ENCODE measurements at places on chromosomes 16 and 17.

GRCh38 chr16:12583237-12583897 is 220.3 kb downstream of the CPPED1 start:
- DNase-seq = no peak

GRCh38 chr17:18099516-18099915 is 9.0 kb upstream of the MYO15A start:
- no peak for DNase-seq

DNA sequence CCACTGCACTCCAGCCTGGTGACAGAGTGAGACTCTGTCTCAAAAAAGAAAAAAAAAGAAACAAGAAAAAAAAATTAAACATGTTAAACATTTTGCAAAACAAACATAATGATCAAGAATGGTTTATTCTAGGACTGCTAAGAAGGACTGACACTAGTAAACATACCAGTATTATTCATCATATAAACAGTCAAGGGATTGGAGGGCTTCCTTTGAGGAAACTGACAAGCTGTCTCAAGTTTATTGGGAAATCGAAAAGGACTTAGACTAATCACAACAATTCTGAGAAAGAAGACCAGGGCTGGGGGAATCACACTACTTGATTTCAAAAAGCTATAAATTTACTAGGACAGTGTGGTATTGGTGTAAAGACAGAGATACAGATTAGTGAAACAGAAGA is 75.5 kb downstream of the MYH10 start:
- no peak for DNase-seq

DNA sequence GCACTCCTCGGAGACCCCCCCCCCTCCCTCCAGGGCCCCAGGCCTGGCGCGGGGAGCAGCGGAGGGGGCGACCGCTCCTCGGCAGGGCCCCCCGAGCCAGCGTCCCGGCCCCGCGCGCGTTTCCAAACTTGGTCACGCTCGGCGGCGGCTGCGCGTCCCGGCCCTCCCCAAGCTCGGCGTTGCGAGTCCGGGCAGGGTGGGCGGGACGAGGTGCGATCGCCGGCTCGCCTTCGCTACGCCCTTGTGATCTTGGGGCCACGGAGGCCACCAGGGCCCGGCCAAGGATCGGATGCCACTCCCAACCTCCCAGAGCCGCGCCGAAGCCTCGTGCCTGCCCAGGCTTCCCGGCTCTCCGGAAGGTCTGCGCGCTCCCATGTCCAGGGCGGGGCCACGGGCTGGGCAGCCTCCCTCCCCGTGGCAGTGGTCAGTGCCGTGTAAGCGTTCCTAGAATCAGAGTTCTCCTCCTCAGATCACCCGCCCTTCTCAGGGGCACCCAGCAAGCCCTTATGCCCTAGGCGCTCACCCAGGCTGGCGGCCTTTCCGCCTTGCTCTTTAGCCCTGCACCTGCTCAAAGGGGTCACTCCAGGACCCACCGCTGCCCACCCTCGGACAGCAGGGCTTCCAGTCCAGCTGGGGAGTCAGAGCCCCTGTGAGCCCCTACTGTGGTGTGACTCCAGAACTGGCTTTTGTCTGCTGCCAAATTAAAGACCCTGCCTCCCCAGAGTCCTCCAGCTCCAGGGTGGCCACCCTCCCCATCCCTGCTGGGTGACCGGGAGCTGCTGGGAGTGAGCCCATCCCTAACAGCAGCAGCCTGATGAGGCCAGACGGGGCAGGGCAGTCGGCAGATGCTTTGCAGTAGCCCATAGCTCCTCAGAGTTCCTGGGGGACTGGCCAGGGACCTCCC is 12.2 kb upstream of the MRPS23 start:
- DNase-seq = no peak

DNA sequence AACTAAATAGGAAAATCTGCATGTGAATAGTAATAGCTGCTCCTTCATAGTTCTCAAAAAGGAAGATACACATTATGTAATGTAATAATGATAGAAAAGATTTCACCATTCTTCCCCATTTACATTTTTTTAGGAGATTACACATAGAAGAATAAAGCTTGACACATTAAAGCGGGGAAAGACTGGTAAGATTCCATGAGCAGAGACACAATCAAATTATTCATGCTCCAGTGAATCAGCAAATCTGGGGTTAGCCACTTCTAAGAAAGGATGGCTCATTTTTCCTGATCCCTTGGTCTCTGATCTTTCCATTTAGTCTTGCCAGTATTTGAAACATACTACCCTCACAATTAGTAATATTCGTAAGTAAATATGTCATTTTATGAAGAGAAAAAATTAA is 81.9 kb downstream of the CA4 start:
- DNase-seq = peak; percentile 81

GRCh38 chr16:85812031-85812807 is 12.7 kb downstream of the COX4I1 start:
- DNase-seq = no peak

GRCh38 chr17:43645450-43645764 is 16.3 kb downstream of the MEOX1 start:
- no peak for DNase-seq

DNA sequence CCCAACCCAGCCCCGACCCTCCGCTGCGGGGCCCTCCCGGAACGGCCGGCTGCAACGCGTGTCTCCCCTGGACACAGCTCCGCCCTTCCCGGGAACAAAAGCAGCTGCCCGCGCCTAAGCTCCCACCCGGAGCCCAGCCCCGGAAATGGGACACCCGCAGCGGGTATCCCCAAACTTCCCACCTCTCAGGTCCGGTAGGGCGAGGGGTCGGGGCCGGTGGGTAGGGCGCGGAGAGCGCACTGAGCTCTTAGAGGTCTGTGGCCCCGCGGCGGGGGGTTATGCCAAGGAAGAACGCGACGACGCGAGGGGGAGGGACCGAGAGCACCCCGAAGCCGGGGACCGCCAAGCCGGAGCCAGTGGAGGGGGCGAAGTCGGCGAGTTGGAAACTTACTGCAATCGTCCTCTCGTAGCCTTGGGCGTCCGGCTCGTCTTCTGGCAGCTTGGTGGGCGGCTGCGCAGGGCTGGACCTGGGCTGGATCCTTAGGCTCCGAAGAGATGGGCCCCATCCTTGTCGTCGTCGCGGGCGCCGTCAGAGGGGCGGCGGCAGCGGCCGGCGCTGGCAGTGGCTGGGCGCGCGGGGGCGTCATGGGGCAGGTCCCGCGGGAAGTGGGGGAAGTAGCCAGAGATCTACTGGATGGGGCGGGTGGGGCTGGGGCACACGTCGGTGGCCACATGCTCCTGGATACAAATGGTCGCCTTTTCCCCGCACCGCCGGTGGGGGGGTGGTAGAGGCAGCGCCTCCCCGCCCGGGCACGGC is 6.9 kb downstream of the USP6 start:
- no peak for DNase-seq

GRCh38 chr16:17524656-17525055 is 53.9 kb upstream of the XYLT1 start:
- no peak for DNase-seq

- no peak for DNase-seq
Measured at GRCh38 chr17:5331506-5331905, 49.4 kb downstream of the RABEP1 start.

- DNase-seq = peak; percentile 45
Measured at GRCh38 chr17:63697341-63698286, 2.3 kb downstream of the LIMD2 start.

DNA sequence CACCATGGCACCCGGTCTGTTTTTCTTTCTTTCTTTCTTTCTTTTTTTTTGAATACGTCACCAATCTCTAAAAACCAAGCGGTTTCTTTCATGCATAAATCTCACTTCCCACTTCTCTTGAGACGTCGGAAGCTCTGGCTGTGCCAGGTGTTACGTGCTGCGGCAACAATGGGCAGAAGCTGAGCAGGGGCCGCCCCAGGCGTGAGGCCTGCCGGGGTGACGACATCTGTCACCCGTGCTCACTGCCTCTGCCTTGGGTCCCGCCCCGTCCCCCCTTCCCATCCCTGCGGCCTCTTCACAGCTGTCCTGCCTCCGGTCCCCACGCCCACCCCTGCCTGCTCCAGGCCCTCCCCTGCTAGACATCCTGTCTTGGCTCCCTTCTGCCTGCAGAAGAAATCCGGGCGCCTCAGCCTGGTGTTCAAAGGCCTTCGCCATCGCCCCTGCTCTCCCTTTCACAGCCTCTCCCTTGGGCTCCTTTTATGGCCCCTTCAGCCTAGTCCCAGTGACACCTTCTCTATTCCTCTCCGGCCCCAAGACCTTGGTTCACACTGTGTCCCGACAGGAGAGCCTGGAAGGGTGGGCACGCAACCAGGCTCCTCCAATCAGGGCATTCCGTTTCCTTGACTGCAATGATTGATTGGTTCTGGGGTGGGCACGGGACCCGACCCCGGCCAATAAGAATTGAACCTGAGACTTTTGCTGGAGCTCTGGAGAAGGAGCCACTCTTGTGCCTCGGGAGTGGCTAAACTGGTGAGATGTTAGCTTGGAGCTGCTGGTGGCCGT is 4.8 kb downstream of the P2RX1 start:
- no peak for DNase-seq

DNA sequence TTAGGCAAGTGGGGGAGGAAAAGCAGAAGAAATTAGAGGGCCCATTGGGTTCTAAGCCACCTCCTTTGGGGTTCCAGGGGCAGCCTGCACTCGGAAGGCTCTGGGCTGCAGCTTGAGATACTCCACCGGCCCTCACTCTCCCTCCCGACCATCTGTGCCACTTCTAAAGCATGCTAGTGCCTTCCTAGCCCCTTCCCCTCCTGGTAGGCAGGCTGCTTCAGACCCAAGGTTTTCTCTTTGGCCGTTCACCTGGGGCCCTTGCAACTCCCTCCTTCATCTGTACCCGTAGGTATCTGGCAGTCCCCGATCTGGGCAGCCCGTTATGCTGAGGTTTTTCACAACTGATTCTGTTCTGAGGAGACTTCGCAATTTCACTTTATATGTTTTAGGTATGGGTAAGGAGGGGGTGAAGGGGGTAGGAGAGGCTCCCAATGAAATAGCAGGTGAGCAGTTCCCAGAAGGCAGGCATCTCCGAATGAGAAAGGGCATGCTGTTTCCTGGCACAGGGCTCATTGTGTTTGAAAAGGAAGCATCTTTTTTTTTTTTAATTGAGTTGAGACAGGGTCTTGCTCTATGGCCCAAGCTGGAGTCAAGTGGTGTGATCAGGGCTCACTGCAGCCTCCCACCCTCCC is 98.7 kb downstream of the RAB11FIP4 start:
- no peak for DNase-seq
